ENCODE measurements at places on chromosomes 1 and 21.

- no peak for DNase-seq
Observed at GRCh38 chr1:61237659-61238358, 155.4 kb downstream of the NFIA start.

DNA sequence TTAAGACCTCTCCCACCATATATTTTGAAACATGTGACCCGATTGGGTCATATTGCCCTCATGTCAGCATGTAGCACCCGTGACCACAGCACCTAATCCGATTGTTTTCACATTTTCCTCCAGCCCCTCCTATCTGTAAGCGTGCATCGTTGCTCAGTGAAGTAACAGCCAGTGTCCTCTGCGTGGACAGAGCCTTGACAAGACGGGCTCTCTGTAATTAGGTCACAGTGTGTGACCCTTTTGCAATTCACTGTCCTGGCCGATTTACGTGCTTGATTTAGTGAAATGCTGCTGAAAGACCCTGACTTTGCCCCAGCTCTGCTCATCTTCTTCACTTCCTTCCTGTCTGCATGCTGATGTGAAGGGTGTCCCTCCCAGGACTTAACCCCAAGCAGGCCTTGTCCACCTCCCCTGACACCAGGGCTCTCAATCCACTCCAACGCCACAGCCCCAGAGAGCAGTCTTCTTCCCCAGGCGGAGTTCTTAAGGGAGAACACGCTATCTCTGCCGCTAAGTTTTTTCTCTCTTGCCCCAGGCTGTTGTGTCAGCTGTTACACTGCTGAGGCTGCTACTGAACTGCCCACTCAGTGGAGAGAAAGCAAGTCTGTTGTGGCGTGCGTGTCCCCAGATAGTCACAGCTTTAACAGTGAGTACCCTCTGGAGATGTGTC is 19.4 kb downstream of the URB2 start:
- no peak for DNase-seq

GRCh38 chr1:46806196-46807020 is 7.6 kb downstream of the CYP4B1 start:
- no peak for DNase-seq

GRCh38 chr1:230831771-230832170 is 36.5 kb downstream of the C1orf198 start:
- DNase-seq, result no peak

GRCh38 chr1:100511058-100511457 is 26.9 kb upstream of the GPR88 start:
- DNase-seq, result no peak

DNA sequence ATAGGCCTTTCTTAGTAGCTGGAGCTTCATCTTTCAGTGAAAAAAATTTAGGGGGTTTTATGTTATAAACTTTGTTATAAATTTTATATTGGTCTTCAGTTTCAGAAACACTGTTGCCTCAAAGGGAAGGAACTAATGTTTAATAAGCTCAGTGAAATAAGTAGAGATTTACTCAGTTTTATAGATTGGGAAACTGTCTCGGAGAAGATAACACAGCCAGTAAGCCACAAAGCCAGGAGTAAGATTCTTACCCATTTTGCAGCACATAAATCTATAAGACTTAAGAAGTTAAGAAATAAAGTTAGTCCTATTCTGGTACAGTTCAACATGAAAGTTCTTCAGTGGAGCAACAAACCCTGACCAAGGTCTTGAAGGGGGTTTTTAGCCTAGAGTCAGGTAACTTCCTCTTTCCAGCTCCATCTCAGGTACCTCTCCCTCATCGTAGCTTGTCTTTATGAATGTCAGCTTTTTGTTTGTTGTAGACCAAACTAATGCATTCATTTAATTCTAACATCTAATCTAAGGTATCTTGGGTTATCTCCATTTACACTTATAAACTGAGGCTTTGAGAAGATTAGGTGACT is 3.3 kb downstream of the KPNA6 start:
- DNase-seq, result no peak

- DNase-seq, result no peak
Observed at GRCh38 chr1:199978408-199978940, 49.0 kb upstream of the NR5A2 start.

GRCh38 chr1:93814059-93814794 is 64.8 kb downstream of the DNTTIP2 start:
- peak; percentile 89 for DNase-seq

DNA sequence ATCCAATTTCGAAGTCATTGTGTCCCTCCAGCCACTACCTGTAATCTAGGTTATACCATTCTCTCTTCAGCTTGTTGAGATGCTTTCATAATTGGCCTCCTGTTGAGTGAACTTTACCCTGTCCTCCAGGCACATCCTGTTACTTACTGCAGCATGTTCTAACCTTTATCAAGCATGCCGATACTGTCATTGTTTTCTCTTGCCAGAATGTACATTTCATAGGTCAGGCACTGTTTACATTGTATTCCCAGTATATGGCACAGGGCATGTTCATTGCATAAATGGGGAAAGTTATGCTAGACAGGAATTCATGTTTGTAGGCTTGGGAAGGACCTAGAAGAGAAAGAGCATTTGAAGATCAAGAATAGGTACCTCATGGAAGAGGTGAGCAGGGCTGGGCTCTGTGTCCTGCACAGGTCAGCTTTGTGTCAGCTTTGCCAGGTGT is 10.2 kb downstream of the CXADR start:
- DNase-seq, result no peak

DNA sequence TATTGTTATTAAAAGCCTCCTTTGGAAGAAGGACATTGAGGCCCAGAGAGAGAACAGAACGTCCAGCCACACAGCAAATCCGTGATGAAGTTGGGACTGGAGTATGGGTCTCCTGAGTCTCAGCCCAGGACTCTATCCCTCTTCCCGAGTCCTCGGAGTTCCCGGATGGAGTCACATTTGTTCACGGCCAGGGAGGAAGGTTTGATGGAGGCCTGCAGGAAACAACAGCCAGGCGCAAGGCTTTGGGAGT is 357 bp upstream of the TXLNA start:
- no peak for DNase-seq

DNA sequence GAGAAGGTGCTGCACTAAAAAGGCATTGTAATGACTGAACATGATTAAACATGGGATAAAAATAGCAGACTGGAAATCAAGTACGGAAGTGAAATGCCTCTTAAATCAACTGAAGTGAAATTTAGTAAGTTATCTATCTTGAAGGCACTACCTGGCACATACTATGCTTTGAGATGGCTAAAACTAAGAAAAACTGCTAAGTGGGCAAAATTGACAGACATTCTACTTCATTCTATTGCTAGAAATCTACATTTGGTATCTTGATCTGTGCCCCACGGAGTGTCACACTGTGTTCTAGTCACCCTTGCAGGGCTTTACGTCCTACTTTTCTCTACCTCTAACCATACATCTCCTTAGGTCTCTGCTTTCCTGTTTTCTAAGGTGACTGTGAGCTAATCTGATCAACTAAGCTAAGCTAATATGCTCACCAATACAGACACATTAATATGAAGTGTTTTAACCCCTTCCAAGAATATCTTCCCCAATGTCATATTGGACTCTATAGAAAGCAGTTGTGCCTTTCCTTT is 4.1 kb downstream of the PDC start:
- no peak for DNase-seq

- no peak for DNase-seq
Observed at GRCh38 chr1:111172463-111172862, 28.0 kb downstream of the DENND2D start.

- no peak for DNase-seq
Observed at GRCh38 chr1:93681101-93681988, at the start of gene BCAR3. TSS of gene BCAR3 (minus strand) at chr1:93681837. CDS start at chr1:93674930, 6,907 bp downstream.

- DNase-seq, result no peak
Observed at GRCh38 chr21:16307256-16307655, 577.5 kb downstream of the USP25 start.

- DNase-seq, result no peak
Observed at GRCh38 chr1:97461782-97462181, 459.1 kb downstream of the DPYD start.

DNA sequence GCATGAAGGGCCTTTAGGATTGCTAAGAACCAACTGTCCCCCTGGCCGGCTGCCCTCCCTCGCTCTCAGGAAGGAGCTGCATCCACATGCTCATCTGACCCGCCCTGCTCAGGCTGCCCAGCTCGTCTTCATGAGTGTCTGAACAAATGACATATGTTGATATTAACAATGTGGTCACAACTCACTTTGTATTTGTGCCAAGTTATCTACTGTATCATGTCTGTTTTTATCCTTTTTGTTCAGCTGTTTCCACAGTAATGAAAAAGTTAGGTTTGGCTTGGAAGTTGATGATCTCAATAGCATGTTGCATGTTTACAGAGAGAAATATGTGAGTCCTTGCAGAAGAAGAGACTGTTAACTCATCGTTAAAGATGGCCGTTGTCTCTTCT is 75.1 kb downstream of the PHTF1 start:
- DNase-seq, result no peak

GRCh38 chr1:185478877-185479276 is 161.8 kb upstream of the IVNS1ABP start:
- no peak for DNase-seq

GRCh38 chr1:156509424-156510034 is 9.0 kb upstream of the MEF2D start:
- DNase-seq, result no peak

- DNase-seq, result no peak
Observed at GRCh38 chr1:214186103-214186824, 94.7 kb upstream of the SMYD2 start.

GRCh38 chr1:1703796-1704195 is 11.2 kb upstream of the SLC35E2B start:
- no peak for DNase-seq

- DNase-seq, result no peak
Observed at GRCh38 chr1:218490406-218490922, 145.3 kb downstream of the TGFB2 start.

DNA sequence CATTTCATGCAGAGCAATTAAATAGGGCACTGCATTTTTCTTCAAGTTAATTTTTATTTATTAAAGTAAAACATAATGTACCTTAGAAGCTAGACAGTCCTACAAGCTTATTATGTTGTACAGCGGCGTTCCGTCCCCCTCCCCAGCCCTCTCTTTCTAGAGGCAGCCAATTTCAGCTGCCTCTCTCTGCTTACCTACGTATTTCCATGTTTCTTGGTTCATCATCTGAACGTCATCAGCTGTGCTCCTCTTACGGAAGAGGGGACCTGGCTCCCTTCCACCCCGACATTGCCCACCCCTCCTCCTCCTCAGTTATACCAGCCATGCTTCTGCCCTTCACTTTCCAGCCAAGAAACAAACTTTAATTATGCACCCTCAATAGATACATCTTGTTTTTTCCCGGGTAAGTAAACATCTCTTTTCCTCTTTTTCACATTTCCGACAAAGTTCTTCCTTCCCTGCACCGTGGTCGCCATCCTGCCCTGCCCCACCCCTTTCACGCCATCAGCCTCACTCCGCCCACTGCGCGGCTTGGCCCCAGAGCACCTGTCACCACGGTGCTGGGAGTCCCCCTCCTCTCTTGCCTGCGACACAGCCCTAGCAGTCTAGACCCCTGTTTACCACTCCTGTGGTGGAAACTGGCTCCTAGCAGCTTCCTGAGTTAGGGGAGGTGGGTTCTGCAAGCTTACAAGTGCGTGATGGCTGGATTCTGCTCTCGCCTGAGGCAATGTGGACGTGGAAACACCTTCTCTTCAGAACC is 57.9 kb downstream of the SLC37A1 start:
- no peak for DNase-seq

DNA sequence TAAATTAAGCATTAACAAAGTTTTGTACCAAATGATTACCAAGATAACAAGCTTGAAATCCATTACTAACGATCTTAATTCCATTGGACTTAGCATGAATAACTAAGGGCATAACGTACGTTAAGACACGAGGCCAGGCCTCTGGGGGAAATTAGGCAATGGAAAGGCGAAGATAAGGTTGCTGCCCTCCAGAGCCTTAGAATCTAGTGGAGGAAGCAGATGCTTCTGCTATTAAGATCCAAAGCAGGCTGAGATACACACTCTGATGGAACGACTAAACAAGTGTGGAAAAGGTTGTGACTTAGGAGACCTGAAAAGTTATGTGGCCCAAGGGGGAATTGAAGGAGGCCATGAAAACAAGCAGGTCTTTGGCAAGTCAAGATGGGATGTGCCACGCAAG is 6.0 kb downstream of the AKNAD1 start:
- no peak for DNase-seq

- DNase-seq, result no peak
Observed at GRCh38 chr21:33219954-33220353, 9.8 kb upstream of the IFNAR2 start.

DNA sequence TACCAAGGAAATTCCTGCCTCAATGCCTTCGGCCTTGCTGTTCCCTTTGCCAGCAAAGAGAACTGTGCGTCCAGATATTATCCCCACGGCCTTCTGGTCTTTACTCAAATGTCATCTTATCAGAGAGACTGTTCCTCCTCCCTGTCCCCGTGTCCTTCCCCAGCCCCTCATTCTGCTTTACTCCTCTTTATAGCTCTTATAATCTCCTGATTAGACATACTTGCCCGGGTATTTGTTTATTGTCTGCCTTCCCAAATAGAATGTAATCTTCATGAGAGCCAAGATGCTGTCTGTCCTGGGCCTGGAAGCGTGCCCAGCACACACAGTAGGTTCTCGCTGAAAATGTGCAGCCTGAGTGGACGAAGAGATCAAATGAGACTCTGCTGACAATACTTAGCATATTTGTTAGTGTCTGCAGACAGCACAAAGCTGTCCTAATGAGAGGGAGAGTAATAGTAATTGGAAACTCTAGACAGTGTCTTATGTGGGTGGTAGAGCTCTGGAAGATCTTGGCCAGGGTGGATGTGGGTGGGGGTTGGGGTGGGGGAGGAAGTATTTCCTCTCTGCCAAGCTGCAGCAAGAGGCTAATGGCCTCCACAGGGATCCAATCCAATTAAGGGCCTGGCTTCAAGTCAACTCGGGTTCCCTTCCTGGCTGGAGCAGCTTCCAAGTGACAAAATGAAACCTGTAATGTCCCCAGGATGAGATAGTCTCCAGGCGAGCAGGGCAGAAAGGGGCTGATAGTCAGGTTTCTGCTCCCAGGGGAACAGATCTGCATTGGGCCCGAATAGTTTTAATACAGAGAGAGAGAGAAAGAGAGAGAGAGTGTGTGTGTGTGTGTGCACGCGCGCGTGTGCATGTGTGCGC is 9.5 kb upstream of the CLIC4 start:
- no peak for DNase-seq

DNA sequence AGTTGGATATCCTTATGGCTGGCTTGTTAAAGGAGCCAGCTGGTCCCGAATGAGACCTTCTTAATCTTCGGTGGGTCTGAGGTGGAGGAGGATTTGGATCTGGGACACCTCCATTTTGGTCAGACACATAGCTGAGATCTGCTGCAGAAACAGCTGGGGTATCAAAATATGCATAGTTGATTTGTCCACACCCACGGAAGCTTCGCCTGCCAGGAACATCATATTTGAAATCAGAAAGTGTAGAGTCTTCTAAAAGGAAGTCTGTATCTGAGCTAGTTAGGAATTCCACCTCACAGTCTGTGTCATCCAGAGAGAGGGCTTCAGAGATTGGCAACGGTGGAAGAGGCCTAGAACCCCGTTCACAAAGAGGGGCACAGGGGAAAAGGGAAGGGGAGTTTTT is 12.3 kb downstream of the ERRFI1 start:
- no peak for DNase-seq
